Activated CD8-positive, alpha-beta T cell treated with anti-CD3 and anti-CD28 coated beads for 36 hours (primary cell): ENCODE measurements at places on chromosomes 6 and 20. TPM values are rescaled to one million over a fixed set of nuclear protein-coding genes. Genes with fewer than 3 reads are reported as not detected.

GRCh38 chr6:20481281-20481680 is 53.0 kb upstream of the CDKAL1 start:
- DNase-seq, result no peak

GRCh38 chr20:753897-754635 is 14.2 kb downstream of the SLC52A3 start:
- no peak for DNase-seq

GRCh38 chr20:20368418-20369249 is 730 bp downstream of the INSM1 start:
- DNase-seq, result peak; percentile 12

GRCh38 chr6:278494-278893 is 13.8 kb upstream of the DUSP22 start:
- DNase-seq, result no peak

GRCh38 chr6:19309661-19310060 is 527.5 kb upstream of the ID4 start:
- DNase-seq, result no peak

DNA sequence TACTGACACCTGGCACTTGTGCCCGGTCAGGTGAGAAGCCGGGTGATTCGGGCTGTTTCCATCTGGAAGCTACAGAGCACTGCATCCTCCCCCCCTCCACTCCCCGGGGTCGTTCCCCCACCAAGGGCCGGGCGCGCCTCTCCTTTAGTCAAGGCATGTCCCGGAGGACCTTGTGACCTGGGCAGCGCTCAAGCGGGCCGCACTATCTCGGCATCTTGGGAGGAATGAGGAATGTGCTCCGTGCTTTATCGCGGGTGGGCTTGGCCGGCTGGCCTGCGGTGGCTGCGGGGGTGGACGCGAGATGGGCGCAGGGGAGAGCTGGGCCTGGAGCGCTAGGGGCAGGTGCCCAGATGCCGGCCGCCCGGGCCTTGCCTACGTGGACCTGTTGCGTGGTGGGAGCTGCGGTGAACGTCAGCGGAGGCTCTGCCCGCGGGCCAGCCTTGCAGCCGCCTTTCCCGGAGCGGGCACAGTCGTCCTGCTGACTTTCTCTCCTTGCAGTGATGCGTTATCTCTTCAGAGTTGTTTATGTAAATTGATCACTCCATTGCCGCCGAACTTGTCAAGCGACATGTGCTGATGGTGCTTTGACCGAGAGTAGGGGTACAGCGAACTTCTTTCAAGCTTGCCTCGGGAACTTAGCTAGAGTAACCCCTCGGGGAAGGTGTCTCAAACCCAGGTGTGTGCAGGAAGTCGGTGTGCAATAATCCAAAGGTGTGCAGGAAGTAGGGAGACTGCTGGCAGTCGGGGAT is 1.1 kb downstream of the LRRC1 start:
- DNase-seq, result peak; percentile 19

DNA sequence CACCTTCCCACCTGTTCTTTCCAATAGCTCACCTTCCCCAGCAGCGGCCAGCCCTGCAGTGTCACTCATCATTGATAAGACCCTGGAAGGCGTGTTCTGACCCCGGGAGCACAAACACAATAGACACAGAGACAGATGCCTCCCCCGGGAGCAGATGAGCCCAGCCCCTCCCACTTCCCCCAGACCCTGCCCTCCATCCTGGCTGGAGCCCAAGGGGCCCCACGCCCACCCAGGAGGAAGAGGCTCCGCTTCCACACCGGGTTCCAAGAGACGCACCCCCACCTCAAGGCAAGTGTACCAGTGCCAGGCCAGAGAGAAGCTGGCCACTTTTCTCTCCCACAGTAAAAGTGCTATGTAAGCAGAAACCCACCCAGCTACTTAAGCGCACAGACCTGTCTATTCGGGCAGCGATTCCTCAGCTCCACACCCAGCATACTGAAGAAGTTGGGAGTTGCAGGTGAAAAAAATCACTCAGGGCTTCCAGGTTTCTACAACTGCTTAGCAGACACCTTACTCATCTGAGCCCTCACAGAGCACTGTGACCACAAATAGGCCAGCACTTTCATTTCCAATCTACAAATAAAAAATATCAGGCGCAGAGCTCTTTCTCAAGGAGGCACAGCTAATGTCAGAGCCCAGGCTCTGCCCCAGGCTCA is 93.4 kb upstream of the NXT1 start:
- no peak for DNase-seq

Gene PNLDC1
- total RNA-seq, result 0.34 TPM

Gene HLA-DQA1
- 3.9 TPM for total RNA-seq

GRCh38 chr6:66896415-66896814 is 1189.4 kb upstream of the EYS start:
- DNase-seq, result no peak

DNA sequence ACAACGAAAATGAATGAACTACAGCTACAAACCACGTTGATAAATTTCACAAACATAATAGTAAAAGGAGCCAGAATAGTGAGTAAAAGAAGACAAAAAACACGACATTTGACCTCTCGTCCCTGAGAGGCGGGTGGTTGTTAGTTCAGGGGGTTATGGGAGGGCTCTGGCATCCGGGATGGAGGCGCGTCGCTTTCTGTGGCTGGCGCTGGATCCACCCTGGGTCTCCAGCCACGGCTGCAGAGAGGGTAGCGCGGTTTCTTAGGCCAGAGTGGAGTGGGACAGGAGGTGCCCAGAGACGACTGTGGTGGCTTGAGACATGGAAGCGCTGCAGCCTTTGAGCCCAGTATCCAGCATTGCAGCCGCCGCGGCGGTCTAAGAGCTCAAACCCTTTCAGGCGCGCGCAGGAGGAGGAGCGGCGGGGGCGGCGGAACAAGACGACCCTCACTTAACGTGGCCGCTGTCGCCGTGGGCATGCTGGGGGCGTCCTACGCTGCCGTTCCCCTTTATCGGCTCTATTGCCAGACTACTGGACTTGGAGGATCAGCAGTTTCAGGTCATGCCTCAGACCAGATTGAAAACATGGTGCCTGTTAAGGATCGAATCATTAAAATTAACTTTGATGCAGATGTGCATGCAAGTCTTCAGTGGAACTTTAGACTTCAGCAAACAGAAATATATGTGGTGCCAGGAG is 3.7 kb upstream of the ZSCAN23 start:
- DNase-seq, result peak; percentile 42

Gene JPH2
- 0.47 TPM for total RNA-seq

DNA sequence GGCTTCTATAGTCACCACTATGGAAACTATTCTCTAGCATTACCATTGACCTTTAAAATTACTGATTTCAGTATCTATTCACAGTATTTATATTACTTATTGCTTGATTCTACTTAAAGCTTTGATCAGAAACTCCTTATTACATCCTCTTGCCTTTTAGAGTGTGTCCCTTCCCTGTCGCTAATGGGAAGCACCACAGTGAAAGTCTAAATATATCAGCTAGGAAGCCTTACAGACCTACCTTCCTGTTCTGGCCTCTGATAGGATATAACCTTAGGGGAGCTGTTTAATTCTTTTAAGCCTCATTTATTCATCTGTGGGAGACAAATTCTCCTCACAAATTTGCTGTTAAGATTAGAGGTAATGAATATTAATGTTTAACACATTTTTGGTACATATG is 122.7 kb downstream of the ADGRB3 start:
- DNase-seq, result no peak

Gene MYO6
- 1.4 TPM for total RNA-seq

GRCh38 chr6:157110607-157111006 is 212.7 kb downstream of the TMEM242 start:
- no peak for DNase-seq

DNA sequence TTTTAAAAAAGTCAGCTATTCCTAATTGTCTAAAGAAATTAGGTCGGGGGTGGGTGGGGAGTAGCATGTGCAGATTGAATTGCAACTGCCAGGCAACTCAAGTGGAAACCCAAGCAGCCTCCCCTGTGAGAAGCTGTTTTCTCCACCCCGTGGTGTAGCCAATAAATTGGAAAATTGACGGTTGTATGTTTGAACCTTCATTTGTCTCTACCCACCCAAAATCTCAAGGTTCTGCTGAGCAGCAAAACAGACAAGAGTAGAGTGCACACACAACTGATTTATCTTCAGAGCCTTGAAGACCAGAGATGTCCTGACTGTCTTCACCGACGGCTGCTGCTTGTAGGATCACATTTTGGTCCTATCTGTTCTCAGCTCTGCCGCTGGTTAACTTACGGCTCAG is 88.5 kb downstream of the DTD1 start:
- no peak for DNase-seq

Gene SLC44A4
- not detected for total RNA-seq

Gene SYNJ2
- 28.5 TPM for total RNA-seq

DNA sequence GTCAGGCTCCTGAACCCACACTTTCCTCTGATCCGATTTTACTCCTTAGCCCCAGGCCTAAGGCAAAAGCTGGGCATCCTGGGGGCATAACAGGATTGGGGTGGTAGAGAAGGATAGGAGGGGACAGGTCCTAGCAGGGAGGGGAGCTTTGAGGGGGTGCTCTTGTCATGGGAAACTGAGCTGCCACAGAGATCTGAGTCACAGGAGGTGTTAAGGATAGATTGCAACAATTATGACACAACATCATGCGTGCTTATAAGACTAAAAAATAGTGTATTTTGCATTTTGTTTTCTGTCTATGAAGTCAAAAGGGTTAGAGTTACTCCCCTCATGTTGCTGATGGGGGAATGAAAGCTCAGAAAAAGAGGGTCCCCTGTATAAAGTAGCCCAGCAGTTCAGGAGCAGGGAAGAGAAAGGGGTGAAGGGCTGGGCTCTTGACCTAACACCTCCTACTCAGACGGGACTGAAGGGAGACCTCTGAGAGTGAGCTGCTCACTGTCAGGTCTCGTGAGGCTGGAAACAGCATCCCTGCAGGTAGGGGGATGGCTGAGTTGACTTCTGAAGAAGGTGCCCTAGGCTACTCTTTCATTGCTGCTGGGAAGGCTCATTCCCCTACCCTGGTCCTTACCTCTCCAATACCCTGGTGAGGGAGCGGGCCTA is 2.0 kb downstream of the GLP1R start:
- peak; percentile 59 for DNase-seq

Gene OR2B6
- not detected for total RNA-seq

DNA sequence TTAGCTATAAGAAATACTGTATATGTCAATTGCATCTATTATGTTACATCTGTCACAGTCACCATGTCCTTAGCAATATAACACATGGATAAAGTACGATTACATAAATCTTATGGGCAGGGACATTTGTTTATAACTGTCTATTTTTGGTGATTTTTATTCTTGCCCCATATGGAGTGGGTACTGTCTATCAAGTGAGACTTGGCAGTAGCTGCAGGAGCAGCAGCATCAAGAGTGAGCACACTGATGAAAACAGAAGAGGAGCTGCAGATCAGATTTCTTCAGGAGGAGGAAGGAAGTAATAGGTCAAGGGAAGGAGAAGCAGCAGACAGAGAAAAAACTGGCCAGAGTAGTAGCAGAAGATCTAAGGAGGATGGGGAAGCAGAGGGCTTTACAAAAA is 516.7 kb downstream of the C6orf118 start:
- no peak for DNase-seq

- no peak for DNase-seq
These were observed 490.4 kb upstream of the ADGRB3 start for GRCh38 chr6:68144667-68145066.

Gene RNF144B
- total RNA-seq, result 1.8 TPM

DNA sequence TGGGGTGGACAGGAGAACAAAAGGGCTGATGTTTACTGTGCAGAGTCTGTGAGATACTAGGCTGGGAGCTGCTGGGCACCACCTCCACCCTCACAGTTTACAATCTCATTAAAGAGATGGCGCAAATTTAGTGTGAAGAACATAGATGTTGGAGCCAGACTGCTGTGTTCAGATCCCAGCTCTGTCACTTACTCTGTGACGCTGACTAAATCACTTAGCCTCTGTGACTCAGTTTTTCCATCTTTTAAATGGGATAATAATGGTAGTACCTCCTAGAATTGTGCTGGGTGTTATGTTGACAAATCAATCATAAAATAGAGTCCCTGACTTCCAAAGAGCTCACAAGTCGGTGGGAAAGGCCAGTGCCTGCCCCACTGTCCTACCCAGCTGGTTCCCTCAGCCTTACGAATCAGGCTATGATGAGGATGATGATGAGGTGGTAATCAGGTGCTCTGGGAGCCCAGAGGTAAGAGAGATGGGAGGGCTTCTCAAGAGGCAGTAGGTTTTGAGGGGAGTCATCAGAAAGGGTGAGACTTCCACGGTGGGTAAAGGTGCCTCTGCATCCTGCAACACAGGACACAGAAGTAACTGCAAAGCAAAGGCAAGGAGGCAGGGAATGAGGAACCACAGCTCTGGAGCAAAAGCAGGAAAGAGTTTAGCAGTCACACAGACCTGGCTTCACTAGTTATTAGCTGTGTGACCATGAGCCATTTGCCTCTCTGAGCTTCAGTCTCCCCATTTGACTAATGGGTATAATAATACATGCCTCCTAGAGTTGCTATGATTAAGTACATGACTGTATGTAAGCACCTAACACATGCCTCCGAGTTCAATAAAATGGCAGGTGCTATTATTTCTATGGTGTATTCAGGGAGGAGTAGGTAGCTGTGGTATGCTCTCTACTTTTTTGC is 8.9 kb downstream of the FYN start:
- DNase-seq, result no peak

DNA sequence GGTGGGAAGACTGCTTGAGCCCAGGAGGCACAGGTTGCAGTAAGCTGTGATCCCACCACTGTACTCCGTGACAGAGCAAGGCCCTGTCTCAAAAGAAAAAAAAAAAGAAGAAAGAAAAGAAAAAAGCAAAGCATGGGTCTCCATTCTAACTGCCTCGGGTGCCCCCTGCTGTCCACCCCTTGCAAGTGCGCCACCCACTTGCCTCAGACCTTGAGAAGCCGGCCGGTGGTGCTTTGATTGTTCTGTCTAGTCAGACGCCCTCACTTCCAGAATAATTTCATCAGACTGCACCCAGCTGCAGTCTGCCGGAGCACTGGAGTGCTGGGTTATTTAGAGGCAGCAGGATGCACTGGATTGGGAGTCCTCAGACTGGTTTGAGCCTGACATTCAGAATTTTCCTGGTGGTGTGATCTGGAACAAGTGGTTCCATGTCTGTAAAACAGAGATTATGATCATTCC is 17.6 kb upstream of the TM9SF4 start:
- peak; percentile 93 for DNase-seq

GRCh38 chr6:34027445-34027936 is 118.4 kb downstream of the GRM4 start:
- peak; percentile 71 for DNase-seq

Gene RIPOR2
- total RNA-seq, result 88.3 TPM

Gene SNPH
- total RNA-seq, result 3.7 TPM

GRCh38 chr6:128290221-128290620 is 230.2 kb downstream of the PTPRK start:
- no peak for DNase-seq

- DNase-seq, result no peak
These were observed 362.9 kb upstream of the POU3F2 start for GRCh38 chr6:98471444-98471843.

Gene EPB41L2
- total RNA-seq, result 30.6 TPM

GRCh38 chr6:44618371-44618770 is 230.9 kb downstream of the CDC5L start:
- no peak for DNase-seq

Gene BPI
- total RNA-seq, result not detected

DNA sequence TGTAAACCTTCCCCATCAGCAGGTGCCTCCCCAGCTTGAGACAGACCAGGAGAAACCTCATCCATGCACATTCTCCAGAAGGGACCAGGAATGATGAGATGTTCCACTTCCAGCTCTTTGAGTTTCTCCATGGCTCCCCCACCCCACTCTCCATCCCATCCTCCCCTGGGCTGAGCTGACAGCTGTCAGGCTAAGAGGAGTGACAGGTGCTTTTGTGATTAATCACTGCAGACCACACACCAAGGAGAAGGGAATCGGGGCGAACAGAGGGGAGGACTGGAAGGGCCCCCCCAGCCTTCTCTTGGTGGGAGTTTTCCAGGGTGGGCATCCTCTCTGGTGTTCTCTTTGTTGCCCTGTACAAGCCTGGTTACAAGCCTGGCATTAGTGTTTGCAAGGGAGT is 56.1 kb upstream of the ZFAND3 start:
- no peak for DNase-seq
